ENCODE measurements at places on chromosomes 2 and 18.

DNA sequence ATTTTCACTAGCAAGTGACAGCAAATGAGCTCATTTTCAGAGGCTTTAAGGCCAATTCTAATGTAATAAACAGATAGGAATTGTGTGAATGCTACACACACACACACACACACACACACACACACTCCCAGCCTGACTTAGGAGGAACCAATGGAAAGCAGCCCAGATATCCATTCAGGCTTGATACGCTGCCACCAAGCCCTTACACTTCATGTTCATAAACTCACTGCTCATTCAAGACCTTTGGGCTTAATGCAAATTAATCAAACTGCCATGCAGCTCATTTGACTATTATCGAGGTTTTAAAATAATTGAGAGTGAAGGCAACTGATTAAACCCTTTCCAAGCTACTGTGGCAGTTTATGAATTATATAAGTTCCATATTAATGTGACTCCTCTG is 298.9 kb upstream of the NCKAP5 start:
- H3K27me3 ChIP-seq, result peaks cover 2% of the 10 kb centered on the region
- H3K27ac ChIP-seq, result no peak overlapping the region
- H3K36me3 ChIP-seq, result no peaks in the 10 kb centered on the region
- H3K4me1 ChIP-seq, result no peaks in the 10 kb centered on the region
- DNase-seq, result no peak

GRCh38 chr2:171706152-171706803 is 19.0 kb downstream of the DYNC1I2 start:
- DNase-seq, result no peak
- no peak overlapping the region for H3K4me3 ChIP-seq
- H3K36me3 ChIP-seq, result no peaks in the 10 kb centered on the region
- H3K27me3 ChIP-seq, result no peaks in the 10 kb centered on the region
- no peaks in the 10 kb centered on the region for H3K4me1 ChIP-seq
- H3K27ac ChIP-seq, result no peak overlapping the region

- no peak overlapping the region for H3K27ac ChIP-seq
- no peak for DNase-seq
- peaks cover 7% of the 10 kb centered on the region for H3K36me3 ChIP-seq
- no peaks in the 10 kb centered on the region for H3K27me3 ChIP-seq
- no peaks in the 10 kb centered on the region for H3K4me1 ChIP-seq
These were observed 47.2 kb downstream of the WDR33 start for GRCh38 chr2:127763776-127764175.

GRCh38 chr2:207928079-207928478 is 97.2 kb downstream of the PLEKHM3 start:
- H3K27ac ChIP-seq, result no peak overlapping the region
- H3K4me3 ChIP-seq, result no peak overlapping the region
- DNase-seq, result no peak

DNA sequence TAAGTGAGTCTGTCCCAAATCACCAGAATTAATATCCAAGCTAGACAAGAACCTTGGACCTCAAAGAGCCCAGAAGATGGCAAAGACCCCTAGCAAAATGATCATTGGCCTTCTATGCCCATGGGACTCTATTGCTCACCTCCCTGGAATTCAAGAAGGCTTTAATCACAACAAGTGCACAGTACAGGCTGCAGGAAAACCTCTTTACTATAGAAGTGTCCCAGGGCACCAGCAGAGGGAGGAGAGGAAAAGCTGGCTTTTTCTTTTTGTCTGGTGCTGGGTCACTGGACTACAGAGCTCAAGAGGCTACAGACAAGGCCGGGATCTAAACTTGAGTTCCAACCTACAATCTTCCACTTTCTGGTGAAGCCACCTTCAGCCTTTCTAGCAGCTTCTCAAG is 88.3 kb upstream of the PPP1CB start:
- no peaks in the 10 kb centered on the region for H3K36me3 ChIP-seq
- no peaks in the 10 kb centered on the region for H3K4me1 ChIP-seq
- H3K27ac ChIP-seq, result no peak overlapping the region
- no peak overlapping the region for H3K4me3 ChIP-seq

DNA sequence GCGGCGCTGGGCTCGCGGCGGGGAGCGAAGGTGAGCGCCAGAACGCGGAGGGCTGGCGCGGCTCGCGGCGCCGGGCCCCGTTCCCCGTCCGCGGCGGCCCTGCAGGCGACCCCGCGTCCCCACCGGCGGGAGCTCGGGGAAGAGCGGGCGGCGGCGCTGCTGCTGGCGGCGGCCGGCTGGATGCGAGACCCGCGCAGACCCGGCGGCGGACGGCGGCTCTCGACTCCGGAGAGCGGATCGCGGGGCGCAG is 213 bp downstream of the DOK6 start:
- peaks cover 31% of the 10 kb centered on the region for H3K27me3 ChIP-seq
- peaks cover 2% of the 10 kb centered on the region for H3K4me1 ChIP-seq
- H3K27ac ChIP-seq, result no peak overlapping the region

DNA sequence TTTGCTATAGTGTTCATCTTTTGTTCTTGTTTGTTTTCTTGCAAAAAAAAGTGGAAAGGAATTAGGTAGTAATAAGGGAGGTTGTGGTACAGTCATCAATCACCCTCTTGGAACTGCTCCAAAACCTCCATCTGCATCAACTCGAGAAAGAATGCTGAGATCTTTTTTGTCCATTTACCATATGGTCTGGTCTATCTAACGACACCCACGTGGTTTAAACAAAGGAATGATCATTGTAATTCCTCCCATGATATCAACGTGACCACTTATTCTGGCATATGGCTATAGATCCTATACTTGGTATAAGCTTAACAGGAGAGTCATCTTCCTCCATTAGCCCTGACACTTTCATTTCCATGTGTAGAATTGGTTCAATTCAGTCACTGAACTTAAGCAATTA is 1025.3 kb upstream of the NXPH2 start:
- H3K4me3 ChIP-seq, result no peak overlapping the region
- H3K36me3 ChIP-seq, result no peaks in the 10 kb centered on the region
- H3K27ac ChIP-seq, result no peak overlapping the region
- no peaks in the 10 kb centered on the region for H3K4me1 ChIP-seq
- no peak for DNase-seq

DNA sequence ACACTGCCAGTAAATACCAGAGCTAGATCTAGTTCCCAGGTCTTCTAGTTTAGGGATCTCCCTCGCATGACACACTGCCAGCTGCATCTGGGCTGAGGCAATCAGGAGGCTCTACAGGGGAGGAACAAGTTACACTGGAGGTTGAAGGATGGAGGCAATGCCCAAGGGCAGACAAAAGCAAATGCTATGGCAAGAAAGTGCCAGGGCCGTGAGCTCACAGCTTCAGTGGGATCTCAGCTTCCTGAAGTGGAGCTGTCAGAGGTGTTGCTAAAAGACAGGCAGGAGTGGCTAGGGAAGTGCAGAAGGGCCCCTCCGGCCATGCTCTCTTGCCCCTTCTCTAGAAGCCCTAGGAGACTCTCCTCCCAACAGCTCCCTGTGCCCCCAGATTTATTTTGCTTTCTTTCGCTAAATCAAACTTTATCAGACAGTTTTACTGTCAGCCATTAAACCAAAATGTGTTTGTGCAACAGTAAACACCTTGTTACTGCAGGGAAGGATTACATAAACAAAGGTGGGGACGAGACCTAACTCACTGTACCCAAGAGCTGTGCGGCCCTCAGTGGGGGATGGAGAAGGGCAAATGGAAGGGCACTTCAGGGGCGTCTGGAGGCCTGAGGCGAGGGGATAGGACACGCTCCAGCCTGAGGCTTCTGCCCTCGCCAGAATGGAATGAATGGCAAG is 39.4 kb upstream of the PKDCC start:
- peaks cover 14% of the 10 kb centered on the region for H3K4me1 ChIP-seq
- no peak overlapping the region for H3K4me3 ChIP-seq
- DNase-seq, result no peak
- no peaks in the 10 kb centered on the region for H3K36me3 ChIP-seq
- peaks cover 13% of the 10 kb centered on the region for H3K27me3 ChIP-seq

Measured in T-cell (primary cell).